ENCODE measurements at places on chromosomes 5 and 9. TPM values are rescaled to one million over a fixed set of nuclear protein-coding genes. Genes with fewer than 3 reads are reported as not detected.

The IRGM gene
- not detected for total RNA-seq

The NAIP gene
- total RNA-seq: 10.8 TPM

The ZFP37 gene
- 4.7 TPM for total RNA-seq

DNA sequence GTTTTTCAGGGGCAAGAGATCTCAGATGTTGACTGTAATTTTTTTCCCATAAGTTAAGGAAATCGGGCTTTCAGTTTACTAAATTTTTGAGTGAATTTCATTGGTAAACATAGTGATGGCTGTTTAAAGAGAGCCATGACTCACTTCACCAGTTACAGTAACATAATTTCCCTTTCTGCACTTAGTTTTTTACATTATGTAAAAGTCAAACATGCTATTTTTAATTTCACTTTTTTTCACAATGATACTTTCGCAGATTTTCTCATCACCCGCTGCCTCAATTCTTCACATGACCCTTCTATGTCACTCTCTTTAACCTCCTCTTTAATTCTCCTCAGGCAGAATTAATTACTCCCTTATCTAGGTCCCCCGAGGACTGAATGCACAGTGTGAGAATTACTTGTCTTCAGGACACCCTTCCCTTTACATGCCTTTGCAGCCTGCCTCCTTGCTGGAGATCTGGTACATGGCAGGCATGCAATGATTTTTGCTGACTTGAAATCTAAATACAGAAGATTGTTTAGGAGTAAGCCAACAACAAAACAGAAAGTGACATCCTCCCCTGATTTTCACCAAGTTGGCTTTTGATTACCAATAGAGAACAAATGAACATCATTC, 217.5 kb upstream of the S1PR3 start:
- no peak for ATAC-seq

DNA sequence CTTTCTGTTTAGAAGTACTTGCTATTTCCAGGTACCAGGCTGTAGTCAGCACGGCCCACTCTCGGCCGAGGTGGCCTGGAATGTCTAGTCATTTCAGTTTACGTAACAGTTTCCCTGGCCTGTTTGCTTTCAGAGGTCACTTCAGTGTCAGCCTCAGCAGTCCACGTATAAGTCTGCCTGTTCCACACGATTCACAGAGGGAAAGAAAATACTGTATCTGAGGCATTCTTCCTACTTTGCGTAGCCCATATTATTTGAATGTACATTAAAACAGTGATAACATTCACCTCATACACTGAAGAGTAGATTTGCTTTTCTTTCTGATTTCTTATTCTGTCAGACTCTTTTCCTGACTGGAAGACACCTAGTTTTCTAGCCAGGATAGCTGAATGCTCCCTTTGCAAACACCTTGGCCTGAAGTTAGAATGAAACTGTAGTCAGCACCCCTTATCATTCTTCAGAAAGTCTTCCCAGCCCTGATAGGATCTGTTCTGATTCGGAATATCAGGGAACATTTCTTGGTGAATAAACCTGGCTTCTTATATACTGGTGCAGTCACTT, 140.9 kb downstream of the AOPEP start:
- peak; percentile 91 for ATAC-seq

The ATP10B gene
- total RNA-seq: 1.3 TPM

DNA sequence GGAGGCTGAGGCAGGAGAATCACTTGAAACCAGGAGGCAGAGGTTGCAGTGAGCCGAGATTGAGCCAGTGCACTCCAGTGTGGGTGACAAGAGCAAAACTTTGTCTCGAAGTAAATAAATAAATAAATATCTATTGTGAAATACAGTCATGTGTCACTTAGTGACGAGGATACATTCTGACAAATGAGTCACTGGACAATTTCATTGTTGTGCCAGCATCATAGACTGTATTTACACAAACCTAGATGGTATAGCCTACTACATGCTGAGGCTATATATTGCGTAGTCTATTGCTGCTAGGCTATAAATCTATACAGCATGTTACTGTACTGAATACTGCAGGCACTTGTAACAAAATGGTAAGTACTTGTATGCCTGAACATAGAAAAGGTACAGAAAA, 61.1 kb upstream of the CCL21 start:
- ATAC-seq: no peak

DNA sequence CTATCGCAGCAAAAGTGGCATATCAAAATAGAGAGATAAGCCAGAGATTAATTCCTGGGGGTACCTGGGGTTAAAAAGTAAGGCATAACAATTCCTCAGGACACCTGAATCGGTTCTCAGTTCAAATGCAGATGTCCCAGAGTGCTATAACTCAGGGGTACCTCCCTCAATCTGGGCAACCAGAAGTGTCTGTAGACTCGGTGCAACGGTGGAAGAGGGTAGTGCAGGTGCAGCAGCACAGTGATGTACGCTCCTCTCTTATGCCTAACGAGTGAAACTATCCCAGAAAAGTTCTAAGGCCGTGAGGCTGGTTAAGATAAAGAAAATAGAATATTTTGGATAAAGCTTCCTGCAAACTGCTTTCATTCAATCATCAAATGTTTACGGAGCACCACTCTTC, 7.9 kb upstream of the NR4A3 start:
- ATAC-seq: no peak

DNA sequence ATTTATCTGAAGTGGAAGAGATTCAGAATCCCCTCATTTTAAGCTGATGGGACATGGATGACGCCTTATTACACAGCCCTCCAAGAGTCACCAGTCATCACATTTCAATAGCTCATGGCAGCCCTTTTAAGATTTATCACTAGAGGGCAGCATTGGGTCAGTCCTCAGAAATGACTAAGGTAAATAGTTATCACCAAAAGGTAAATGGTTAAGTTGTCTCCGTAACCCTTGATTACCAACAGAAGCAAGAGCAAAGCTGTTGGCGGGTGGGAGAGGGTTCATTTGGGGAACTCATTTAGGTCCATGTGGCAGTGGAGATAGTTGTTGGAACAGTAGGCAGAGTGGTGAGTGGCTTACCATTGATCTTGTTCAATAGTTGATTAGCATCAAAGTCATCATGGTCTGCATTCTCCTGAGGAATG, 12.0 kb upstream of the C9 start:
- peak; percentile 51 for ATAC-seq

GRCh38 chr5:138542180-138542955, 668 bp downstream of the ETF1 start:
- no peak for ATAC-seq

GRCh38 chr5:20528471-20528870, 540.5 kb upstream of the CDH18 start:
- ATAC-seq: no peak

The BHMT2 gene
- total RNA-seq: 105 TPM

The LRRC19 gene
- not detected for total RNA-seq

DNA sequence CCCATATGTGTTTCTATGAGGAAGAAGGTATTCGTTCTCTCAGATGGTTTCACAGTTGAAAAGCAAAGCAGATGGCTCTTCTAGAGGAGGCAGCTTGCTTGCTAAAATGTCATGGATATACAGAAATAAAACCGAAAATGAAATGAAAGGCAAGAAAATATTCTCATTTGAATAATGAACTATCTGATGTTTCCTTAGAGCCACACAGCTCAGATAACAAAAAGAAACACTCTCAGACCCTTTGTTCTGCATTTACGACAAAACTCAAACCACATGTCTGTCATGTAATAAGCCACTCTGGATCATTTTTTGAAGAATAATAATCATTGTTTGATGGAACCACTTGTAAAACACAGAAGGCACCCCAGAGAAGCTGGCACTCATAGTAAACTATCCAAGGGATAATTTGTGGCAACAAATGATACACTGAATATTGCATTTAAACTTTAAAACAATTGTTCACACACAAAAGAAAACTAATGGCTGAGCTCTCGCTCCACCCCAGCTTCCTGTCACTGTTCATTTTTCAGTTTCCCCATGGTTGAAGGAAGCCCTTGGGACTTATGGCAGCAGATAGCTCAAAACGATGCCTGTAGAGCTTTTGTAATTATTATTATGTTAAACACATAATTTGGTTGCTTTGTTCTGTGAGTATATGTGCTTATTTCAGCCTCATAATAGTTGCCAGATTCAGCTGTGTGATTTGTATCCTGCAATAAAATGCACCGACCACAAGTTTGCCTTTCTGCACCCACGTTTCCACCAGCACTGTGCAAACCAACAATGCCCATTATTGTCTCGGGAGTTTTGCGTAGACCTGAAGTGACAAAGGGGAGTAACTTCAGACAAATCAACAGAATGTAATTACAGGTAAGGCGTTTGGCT, 256.0 kb downstream of the TMEM167A start:
- ATAC-seq: no peak

DNA sequence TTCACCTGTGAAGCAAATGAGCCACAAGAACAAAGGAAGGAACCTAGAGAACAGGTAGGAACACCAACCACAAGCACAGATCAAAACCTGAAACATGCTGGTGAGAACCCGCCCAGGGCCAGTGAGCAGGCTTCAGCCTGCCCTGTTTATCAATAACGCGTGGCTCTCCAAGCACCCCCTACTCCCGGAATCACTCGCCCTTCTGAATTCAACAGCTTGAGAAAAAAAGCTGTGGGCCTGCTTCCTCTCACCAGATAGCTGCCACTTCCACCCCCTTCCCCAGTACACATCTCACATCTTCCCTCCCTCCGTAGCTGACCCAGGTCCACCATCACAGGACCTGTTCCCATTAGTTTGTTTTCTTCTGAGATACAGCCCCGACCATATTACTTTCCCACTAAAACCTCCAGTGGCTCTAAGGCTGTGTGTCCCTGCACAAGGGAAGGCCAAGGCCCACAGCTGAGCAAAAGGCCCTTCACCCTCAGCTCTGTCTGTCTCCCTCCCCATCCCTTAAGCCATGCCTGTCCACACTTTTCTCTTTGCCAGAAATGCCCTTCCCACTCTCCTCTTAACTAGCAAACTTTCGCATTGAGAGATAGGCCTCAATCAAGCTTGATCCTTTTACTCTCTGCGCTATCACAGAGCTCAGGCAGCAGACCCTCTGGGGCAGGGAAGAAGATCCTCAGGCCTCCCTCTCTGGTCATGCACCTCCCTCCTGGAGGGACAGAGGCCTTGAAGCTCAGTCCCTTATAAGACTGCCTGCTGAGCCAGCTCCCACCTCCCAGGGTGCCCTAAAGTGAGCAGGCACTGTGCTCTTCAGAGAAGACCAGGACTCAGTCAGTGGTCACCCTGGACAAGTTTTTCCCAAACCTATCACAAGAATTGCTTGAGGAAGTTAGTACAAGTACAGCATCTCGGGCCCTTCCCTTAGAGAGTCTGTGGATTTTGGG, 30.1 kb downstream of the B4GALT1 start:
- ATAC-seq: no peak

DNA sequence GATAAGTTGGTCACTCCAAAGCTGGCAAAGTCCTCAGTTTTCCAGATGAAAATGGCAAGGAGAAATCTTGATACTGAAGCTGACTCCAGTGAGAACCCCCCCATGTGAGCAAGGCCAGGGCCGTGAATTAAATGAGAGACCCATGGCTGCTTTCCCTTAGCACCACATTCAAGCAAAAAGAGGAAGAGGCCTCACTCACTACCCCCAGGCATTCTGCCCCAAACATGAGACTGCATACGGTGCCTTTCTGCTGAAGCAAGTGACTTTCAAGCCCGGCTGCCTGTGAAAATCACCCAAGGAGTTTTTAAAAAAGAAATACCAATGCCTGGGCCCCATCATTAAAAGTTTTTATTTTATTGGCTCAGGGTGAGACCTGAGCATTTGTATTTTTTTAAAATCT, 66.9 kb downstream of the TMEM252 start:
- no peak for ATAC-seq

Measured in gastroesophageal sphincter (tissue), 4 donors.